Stimulated activated CD4-positive, alpha-beta T cell treated with anti-CD3 and anti-CD28 coated beads, Interleukin-2, amount 100 ng/mL, for 4 hours (primary cell): ENCODE measurements at places on chromosomes 4 and X.
A peak's percentile ranks its signal among the peaks of the same experiment; 100 is the strongest.

DNA sequence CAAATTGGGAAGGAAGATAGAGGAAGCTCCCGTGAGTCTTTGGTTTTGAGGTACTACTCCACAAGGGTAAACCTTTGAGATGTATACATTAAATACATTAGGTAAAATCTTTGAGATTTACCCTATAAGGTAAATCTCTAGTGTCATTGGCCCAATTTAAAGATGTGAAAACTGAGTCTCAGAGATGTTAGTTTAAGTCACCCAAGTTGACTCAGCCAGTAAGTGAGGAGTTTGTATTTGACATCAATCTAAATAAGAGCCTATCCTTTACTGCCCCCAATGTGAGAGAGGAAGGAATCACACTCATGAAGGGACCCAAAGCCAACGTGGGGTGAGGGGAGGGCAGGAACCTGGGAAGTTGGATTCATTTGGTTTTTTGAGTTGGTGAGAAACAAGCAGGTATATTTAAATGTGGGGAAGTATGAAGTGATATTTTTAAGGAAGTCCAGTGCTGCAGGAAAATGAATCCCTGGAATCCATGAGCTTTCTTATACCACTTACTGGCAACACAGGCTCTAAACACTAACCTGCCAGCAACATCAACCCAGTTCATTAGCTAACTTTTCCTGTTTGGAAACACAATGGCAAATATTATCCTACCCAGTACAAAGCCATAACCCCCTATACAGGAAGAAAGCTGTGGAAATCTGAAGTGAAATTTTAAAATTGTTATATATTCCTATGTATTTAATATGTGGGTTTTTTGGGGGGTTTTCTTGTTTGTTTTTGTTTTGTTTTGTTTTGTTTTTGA is 55.3 kb downstream of the PALLD start:
- no peak for DNase-seq

- DNase-seq: no peak
These were observed 9.0 kb upstream of the INTU start for GRCh38 chr4:127623797-127624083.

- no peak for DNase-seq
These were observed 75.1 kb downstream of the GAB1 start for GRCh38 chr4:143411527-143412419.

DNA sequence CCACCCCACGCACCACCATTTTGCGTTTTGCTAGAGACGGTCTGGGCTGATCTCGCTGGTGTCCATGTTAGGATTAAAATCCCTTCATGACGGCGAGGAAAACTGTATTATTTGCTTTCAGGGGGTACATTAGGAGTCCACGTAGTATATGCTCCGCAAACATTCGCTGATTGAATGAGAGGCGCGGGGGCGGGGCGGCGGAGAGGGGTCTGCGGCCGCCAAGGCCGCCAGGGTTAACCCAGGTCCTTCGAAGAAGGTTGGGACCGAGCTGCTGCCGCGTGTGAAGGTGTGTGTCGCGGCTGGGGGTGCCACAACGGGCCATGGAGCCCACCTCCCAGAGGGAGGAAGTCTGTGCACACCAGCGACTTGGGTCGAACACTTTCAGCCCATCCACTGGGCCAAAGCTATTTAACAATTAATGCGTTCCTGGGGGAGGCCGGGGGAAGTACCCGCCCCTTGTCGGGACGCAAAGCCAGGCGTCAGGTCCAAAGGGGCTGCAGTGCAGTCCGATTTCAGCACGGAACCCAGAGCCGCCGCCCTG is 6.4 kb upstream of the PITX2 start:
- no peak for DNase-seq

GRCh38 chr4:61828960-61829359 is 628.8 kb downstream of the ADGRL3 start:
- no peak for DNase-seq

DNA sequence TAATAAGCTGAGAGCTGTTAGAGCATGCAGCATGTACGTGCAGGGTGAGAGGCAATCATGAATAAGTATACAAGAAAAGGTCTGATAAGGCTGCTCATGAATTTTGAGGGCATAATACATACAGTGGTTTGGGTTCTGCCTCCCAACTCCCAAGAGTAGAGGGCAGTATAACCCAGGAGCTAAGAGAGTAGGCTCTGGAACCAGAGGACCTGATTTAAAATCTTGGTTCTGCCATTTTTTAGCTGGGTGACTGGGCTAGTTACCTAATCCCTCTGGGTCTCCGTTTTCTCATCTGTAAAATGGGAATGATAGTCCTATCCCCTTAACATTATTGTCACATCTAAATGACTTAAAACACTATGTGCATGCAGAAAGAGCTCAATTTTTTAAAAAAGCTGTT is 85.3 kb downstream of the LNX1 start:
- no peak for DNase-seq

DNA sequence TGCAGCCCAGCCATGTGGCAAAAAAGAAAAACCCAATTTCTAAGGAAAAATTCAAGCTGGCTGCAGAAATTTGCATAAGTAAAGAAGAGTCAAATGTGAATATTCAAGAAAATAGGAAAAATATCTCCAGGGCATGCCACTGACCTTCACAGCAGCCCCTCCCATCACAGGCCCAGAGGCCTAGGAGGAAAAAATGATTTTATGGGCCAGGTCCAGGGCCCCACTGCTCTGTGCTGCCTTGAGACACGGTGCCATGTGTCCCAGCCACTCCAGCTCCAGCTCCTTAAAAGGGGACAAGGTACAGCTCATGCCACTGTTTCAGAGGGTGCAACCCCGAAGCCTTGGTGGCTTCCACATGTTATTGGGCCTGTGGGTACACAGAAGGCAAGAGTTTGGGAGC is 182.7 kb upstream of the FGF16 start:
- DNase-seq: no peak

GRCh38 chr4:53121264-53121865 is 244.5 kb downstream of the SCFD2 start:
- DNase-seq: no peak

DNA sequence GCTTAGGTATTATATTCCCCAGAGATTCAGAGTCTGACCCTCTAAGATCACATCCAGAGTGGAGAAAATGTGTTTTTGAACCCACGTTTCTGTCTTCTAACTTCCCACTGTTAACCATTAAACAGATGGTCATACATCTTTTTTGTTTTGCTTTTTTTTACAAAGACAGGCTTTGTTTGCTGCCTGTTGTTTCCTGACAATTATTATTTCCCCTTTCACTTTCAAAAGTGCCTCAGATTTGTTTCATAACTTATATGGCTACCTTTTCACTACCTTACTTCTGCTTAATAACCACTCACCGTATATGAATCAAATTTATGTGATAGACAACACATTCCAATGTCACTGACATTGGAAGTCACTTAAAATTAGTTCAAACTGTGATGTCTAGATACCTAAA is 142.2 kb downstream of the HS3ST1 start:
- DNase-seq: no peak

DNA sequence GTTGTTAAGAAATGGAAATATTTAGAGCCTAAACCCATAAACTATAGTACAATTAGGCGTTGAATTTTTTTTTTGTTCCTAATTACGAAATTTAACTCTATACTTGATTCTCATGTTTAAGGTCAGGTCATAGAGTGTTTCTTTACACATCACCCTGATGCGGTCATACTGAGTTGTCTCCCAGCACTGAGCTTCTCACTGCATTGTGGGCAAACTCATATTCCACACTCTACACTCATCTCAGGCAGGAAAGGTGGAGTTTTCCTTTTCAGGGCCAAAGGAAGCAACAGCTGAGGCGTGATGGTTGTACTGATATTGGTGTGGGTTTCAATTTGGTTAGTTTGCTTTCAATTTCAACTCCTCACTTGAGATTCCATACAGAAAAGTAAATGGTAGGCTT is 75.4 kb downstream of the FAT4 start:
- DNase-seq: no peak

DNA sequence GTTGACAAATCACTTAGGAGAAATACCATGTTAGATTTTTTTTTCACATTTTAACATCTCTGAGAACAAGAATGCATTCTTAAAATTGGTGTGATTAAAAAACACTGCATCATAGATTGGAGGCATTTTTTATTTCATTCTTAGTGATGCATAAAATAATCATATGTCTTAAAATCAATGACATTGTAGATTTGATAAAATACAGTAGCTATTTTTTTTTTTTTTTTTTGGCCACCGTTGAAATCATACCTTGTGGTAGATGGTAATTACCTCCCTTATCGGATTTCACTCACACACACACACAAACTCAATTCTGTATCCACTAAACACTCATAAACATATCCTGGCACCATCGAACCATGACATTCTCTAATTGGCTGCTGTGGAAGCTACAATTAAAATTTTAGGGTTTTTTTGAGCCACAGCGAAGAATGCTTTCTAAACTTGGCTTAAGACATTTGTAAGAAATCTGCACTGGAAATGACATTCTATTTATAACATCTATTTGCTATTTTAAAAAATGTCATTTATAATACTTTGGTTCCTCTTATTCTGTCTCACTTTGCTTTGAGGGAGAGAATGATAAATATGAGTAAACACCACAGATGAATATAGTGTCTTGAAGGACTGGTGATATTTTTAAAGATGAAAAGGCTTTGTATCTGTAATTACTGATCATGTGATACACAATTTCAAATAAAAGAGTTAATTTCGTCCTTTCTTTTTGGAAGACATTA is 60.1 kb downstream of the CCSER1 start:
- no peak for DNase-seq

- DNase-seq: peak; percentile 41
These were observed 50.0 kb upstream of the CLCN4 start for GRCh38 chrX:10106806-10107205.

DNA sequence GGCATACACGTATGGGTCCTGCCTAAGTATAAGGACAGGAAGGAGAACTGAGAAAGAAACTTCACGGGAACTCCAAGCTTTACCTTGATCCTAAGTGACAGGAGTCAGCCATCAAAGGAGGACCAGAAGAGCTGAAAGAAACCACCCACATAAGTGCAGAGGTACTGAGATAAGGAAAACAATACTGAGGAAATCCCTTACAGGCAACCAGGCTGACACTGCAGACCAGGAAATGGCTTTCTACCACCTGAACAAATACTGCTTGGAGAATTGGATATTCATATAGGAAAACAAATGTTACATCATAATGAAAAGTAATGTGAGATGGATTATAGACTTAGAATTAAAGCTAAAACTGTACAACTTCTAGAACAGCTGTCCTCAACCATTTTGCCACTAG is 127.0 kb downstream of the IL15 start:
- DNase-seq: no peak

- DNase-seq: no peak
These were observed 88.4 kb downstream of the GPR143 start for GRCh38 chrX:9677098-9677739.

DNA sequence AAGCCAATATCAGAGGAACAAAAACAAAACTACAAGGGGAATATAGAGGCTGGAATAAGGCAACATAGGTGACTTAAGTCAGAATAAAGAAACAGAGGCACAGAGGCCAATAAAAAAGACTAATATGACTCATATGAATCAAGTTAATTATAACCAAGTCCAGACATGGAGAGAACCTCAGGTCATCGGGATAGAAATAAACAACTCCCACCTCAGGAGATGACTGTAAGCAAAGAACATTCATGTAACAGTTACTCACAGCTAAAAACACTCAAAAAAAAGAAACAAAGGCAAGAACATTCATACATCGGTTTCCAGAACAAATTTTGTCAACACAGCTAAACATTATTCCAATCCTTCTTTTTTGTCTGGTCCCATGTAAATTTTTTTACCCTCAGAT is 60.3 kb upstream of the RXFP1 start:
- DNase-seq: no peak

DNA sequence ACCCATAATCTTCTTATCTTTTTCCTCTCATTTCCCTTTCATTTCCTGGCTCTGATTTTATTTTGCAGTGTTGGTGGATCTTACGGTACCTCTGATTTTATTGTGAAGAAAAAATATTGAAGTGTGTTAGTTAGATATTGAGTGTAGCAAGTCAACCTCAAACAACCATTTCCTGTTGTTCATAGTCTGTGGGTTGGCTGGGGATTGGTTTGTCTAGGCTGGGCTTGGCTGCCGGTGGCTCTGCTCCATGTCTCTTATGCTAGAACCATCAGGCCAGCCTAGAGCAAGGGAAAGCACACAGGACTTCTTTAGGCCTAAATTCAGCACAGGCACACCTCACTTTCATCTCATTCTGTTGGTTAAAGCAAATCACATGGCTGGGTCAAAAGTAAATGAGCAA is 383.1 kb upstream of the LCORL start:
- DNase-seq: no peak

- DNase-seq: no peak
These were observed 6.7 kb upstream of the FSTL5 start for GRCh38 chr4:162170509-162170908.

DNA sequence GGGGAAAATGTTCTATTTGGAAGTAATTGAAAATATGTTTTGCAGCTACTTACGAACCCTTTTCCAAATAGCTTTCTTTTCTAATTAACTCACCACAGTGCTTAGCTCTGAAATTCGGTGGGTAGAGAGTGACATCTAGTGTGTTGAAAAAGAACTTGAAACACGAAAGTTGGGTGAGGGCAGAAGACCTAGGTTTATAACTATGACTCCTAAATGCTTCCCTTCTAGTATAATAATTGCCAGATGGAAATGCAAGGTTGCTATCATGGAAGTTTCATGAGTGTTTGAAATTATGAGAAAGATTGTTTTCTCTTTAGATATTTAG is 77.3 kb upstream of the NOCT start:
- no peak for DNase-seq

- DNase-seq: no peak
These were observed 107.0 kb upstream of the STIM2 start for GRCh38 chr4:26753617-26754016.

GRCh38 chr4:22596409-22596808 is 80.5 kb upstream of the ADGRA3 start:
- no peak for DNase-seq

DNA sequence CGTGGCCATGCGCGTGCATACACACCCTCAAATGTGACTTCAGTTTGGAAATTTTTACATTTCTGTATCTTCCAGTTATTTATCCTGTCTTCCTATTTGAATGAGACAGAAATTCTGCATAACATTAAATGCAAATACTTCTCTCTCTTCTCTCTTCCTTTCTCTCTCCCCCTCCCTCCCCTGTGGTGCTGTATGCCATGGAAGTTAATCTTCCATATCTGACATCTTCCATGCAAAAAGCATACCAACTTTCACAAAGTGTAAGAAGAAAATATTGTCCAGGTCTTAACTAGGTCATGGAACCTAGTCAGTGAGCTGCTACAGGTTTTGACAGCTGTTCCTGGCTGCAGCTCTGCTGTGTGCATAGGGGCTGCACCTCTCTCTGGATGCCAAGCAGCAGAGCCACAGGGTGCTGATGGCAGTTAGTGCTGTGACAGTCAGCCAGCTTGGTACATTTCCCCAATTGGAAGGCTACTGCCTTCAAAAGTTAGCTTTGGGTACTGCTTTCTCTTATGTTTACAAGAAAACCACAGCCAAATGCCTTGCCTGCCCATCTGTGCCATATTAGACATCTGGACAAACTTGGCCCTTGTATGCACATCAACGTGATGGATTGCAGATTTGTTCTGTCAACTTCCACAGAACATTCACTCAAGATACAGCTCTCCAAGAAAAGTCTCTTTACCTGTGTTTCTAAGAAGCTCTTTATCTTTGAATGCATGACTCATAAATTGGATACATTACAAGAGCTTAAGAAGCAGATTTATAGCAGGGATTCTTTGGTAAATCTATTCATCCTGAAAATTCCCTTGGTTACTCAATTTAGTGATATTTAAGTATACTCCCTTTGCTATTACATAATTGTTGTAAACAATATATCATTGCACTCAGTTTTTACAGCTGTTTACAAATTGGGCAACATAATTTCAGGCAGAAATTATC is 623.8 kb downstream of the EPHA5 start:
- no peak for DNase-seq

GRCh38 chr4:3413217-3413671 is 28.5 kb upstream of the HGFAC start:
- no peak for DNase-seq

- no peak for DNase-seq
These were observed 12.3 kb upstream of the GNPDA2 start for GRCh38 chr4:44738615-44739014.
